ENCODE measurements at places on chromosomes 2 and 18.

- no peak for DNase-seq
These were observed 1024.8 kb downstream of the TSN start for GRCh38 chr2:122780251-122780650.

- no peak for DNase-seq
These were observed 893 bp downstream of the CAVIN2 start for GRCh38 chr2:191845876-191846514.

DNA sequence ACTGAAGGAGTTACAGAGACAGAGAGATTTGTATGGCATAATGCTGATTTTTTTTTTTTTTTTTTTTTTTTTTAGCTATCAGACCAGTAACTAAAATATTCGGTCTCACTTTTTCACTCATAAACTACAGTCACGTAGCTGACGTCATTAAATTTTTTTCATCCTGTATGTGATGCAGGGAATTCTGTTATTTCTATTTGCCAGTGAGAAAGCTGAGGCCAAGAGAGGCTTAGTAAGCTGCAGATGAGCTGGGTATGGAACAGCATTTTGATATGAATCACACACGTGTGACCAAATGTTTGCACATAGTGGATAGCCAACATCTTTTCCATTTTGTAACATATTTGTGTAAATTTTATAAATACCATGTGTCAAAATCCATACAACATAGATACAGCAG, 79.1 kb upstream of the EPB41L3 start:
- DNase-seq = no peak

DNA sequence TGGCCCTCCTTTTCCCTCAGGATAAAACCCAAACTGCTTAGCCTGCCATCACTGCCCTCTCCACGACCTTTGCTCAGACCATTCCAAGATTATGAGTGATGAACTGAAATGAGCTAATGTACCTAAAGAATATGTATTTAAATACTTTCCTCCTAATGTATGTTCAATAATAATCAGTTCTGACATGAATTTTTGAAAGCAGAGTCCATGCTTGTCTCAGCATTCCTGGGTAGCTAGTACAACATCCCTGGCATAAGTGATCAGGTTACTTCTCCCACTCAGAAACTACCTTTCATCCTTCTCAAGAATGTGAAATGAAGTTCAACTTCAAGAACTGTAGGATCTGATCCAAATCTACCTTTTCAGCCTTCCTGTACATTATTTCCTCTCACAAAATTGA, 103.6 kb downstream of the UNC80 start:
- no peak for DNase-seq

All from stimulated activated effector memory CD8-positive, alpha-beta T cell treated with anti-CD3 and anti-CD28 coated beads, Interleukin-12 subunit alpha, Interleukin-12 subunit beta, amount 100 ng/mL, for 72 hours (primary cell).